ENCODE measurements at places on chromosomes 6 and 20.

DNA sequence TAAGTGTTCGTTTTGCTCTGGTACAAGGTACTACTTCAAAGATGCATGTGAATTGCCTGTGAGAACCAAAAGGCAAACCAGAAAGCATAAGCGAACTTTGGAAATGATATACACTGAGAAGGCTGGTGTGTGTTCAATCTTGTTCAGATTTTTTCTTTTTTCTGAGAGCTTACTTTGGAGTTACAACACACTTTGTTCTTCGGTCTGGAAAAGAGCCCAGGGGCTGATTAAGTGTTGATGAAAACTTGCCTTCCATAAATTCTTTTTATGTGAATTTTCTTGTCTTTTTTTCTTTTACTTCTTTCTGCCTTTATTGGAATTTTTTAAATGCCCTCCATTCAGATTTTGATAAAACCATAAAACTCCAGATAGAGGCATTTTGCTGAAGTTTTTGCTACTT, 395.1 kb upstream of the SASH1 start:
- no peak for DNase-seq

GRCh38 chr6:77430504-77430903, 32.8 kb downstream of the HTR1B start:
- no peak for DNase-seq

DNA sequence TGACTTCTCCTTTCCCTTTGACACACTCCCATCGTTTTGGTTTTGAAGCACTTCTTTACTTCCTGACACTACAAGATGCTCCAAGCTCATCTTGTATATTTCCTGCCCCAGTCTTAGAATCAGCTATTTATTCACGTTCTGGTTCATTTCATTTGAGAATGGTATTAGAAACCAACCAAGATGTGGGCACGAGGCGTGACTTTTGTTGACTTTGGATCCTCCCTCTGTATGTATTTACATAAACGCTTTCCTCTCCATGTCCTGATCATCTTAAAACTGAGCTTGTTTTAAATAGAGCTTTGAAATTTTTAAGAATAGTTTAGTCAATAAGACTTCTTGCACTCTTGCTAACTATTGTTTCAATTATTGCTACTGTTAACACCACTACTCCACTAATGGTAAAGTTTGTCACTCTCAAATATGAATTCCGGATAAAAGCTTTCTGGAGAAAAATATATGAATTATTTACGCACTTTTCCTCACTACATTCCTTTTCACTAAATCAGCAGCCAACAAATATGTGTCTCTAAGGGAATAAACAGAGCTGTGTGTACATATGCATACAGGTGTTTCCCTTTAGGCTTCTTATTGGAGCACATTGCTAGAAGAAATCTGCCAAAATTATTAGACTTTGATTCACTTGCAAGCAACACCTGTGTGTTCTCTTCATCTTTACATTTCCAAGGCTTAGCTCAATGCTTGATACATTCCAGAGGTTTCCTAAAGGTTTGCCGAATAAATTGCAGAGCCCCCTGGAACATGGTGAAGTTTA, 77.3 kb upstream of the TMEM244 start:
- no peak for DNase-seq

DNA sequence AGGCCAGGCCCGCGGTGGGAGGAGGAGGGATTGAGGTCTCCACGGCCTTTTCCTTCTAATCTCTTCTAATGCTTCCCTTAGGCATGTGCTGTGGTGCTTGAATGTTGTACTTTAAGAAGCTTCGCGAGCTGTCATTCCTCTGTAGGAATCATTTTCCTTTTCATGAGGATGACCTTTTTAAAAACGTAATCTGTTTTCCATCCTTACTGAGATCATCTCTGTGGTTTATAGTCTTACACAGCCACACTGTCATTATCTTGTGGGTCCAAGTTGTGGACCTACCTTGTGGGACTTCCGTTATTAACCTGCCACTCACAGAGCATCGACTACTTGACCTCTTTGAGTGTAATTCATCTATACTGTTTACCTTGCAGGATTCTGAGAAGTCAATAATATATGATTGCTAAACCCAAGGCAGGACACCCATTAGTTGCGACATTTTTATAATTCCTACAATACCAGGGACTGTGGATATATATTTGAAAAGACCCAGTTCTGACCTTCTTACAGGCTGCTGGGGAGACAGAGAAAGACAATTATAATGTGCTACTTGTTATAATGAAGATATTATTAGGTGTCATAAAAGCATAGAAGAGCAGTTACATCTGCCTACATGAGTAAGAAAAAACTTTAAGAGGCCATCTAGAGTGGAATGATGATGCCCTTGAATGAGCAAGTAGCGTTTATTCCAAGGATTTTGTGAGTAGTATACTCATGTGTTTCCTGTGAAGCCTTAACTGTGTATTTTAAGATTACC, 842 bp downstream of the SLC25A27 start:
- no peak for DNase-seq
